ENCODE measurements at places on chromosomes 1 and 21. TPM values are rescaled to one million over a fixed set of nuclear protein-coding genes. Genes with fewer than 3 reads are reported as not detected.

GRCh38 chr1:8976896-8977450, 31.3 kb downstream of the CA6 start:
- no peak for DNase-seq

- no peak for DNase-seq
Observed at GRCh38 chr1:213680677-213681325, 307.0 kb upstream of the PROX1 start.

MARCKSL1 gene
- 231 TPM for total RNA-seq

DNA sequence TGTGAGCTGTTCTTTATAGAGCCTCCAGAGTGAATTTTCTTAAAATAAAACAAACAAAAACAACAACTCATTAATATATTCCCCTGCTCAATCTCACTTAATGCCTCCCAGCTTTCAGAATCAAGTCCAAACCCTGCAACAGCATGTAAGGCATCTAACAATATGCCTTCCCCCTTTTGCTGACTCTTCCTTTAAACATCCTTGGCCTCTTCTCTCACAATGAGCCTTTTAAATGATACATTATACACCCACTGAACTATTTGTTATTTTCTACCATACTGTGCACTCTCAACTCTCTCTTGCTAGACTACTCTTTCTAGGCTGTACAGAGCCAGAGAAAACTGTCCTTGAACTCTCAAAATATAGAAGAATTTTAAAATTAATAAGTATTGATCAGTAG, 115.2 kb upstream of the SNX7 start:
- no peak for DNase-seq

DNA sequence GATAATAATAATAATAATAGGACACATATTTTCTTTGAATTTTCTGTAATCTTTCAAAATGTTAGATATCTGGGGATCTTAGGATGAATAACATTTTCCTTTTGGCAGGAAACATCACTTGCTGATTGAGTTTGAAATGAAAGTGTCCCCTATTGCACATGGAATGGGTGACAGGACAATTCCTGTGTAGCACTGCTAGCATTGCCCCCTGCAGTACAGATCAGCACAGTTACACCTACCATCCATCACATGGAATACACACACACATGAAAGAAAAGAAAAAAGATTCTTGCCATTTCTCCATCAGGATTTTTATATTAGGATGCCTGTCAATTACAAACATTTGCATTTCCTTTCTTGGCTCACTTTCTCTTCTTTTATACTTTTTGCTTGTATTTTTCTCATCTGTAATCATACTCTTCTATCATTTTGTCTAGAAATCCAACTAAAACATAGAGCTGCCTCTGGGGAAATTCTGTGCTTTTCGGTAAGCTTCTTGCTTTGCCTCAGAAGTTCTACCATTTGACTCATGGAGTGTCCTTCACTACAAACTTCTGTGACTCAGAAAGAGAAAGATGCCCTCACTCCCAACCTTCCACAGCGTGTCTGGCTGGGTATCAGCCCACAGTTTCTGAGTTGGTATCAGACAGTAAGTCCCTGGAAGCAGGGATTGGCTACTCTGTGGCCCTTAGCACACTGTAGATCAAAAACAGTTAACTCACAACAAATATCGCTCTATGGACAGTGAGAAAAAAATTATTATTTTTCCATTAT, 641.2 kb downstream of the PTPRC start:
- no peak for DNase-seq

GRCh38 chr1:39696448-39696847, 5.2 kb upstream of the HPCAL4 start:
- no peak for DNase-seq

DNA sequence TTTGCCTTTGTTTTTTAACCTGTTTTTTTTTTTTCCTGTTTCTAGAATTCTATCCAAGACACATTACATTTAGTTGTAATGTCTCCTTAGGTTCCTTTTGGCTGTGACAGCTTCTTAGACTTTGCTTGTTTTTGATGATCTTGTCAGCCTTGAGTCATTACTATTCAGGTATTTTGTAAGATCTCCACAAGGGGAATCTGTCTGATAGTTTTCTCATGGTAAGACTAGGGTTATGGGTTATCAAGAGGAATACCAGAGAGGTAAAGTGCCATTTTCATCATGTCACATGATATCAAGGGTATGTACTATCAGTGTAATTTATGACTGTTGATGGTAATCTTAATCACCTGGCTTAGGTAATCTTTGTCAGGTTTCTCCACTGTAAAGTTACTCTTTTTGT, 99.1 kb upstream of the GFI1 start:
- DNase-seq, result no peak

DNA sequence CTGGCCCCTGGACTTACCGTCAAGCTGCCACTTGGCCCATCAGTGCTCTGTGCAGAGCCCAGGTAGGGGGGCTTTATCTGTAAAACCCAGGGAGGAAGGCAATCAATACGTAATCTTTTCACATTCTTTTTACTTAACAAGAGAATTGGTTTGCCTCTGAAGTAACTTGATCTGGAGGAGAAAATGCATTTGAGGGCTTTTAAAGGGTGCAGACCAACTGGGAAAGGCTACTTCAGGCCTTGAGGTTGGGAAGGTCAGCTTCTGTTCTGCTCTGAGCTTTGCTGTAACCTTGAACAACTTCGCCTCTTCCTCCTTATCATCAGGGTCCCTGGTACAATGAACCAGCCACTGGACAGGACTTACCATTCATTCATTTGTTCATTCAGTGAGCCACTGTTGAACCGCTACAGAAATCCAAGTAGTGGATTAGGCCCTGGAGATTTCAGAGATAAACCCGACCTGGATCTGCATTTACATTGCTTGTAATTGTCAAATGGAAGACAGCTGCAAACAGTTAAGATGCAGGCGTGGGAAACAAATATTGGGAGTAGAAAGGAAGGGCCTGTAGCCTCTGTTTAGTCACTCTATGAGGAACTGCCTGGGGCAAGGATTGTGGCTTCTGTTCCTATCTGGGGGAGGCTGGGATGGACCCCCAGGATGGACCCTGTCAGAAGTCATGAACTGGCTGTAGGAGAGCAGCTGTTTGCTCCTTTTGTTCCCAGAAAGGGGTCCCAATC, 90.9 kb downstream of the MAN1C1 start:
- DNase-seq, result no peak

DNA sequence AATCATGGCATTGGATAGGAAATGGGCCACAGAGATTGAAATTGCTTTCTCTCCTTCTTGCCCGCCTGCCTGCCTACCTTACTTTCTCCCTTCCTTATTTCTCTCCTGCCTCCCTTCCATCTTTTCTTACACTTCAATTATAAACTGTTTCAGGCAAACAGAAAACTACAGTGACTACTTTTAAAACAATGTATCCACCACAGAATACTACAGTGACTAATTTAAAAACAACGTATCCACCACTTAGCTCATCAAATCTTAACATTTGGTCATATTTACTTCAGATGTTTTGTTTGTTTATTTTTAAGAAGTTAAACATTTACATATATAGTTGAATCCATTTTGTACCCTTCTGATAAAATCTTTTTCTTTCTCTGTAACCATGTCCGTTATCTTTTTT, 54.4 kb downstream of the SNRPE start:
- DNase-seq, result no peak

PTGS2 gene
- 3.4 TPM for total RNA-seq
